ENCODE measurements at places on chromosomes 7 and 10.

- 0 out of 2 replicates have a peak, but pooled peaks cover 1% of the 10 kb centered on the region for H3K4me1 ChIP-seq
- no peak overlapping the region for H3K4me3 ChIP-seq
- no peak for DNase-seq
These were observed 73.5 kb upstream of the PRR15 start for GRCh38 chr7:29490094-29490607.

DNA sequence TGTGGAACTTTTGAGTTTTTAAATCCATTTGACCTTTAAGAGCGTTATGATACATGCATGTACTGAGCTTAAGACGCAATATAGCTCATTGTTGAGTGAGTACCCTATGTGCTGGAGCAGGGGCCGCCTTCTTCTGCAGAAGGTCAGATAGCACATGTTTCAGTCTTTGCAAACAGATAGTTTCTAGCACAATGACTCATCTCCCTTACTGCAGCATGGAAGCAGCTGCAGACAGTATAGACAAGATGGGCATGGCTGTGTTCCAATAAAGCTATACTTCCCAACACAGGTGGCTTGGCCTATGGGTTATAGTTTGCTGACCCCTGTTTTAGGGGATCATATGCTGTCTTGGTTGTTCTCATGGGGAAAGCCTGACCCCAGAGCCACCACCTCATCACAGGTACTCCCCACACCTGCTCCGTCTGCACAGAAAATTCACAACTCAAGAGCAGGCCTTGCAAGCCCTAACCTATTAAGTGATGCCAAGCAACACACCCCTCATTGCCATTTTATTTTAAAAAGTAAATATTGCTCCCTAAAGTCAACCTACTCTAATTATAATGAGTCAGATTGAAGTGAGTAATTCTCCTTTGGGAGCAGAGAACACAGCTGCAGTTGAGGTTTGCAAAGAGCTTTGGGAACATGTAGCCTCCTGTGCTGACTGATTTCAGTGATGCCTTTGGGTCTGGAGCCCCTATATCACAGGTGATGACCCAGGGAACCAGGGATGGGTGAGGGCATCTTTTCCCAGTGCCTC, 330.1 kb downstream of the PAXIP1 start:
- H3K27ac ChIP-seq: no peak overlapping the region
- no peaks in the 10 kb centered on the region for H3K27me3 ChIP-seq
- H3K4me1 ChIP-seq: no peaks in the 10 kb centered on the region
- no peaks in the 10 kb centered on the region for H3K36me3 ChIP-seq
- H3K4me3 ChIP-seq: no peak overlapping the region
- no peak for DNase-seq

DNA sequence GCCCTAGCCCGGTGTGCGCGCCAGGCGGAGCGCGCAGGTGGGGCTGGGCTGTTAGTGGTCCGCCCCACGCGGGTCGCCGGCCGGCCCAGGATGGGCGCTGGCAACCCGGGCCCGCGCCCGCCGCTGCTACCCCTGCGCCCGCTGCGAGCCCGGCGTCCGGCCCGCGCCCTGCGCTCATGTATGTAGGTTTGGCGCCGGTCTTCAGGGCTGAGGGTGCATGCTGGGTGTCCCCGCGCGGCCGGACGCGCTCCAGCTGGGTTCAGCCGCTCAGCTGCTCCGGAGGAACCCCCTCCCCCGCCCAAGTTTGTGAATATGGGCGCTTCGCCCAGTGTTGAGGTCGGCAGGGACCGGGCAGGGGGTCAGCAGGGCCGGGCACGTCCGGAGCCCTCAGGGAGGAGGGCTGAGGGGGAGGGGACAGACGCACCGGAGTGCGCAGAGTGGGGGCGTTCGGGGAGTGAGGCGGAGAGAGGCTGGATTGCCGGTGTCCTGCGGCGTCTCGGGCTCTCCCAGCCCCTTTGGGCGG, 559 bp downstream of the VWC2 start:
- peaks cover 3% of the 10 kb centered on the region for H3K4me1 ChIP-seq
- no peak overlapping the region for H3K27ac ChIP-seq
- peak overlapping the region; percentile 48 for H3K4me3 ChIP-seq

DNA sequence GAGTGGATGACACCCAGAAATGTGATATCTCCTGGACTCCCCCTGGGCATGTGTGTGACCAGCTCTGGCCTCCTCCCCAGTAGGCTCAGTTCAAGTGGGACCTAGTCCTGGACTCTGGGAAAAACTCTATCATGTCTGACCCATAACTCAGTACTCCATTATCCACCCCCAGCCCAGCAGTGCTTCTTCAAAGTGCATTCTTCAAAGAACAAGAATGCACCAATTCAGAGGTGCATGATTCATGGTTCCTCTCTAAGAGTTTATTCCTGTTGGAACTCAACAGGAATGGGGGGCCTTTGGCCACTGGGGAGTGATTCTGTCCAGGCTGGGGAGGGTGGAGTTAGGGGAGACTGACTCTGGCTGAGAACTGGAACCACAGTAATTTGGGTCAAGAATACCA, 173.6 kb upstream of the CXCL12 start:
- H3K36me3 ChIP-seq: no peaks in the 10 kb centered on the region
- no peaks in the 10 kb centered on the region for H3K27me3 ChIP-seq
- H3K4me3 ChIP-seq: no peak overlapping the region
- DNase-seq: no peak
- H3K27ac ChIP-seq: no peak overlapping the region

DNA sequence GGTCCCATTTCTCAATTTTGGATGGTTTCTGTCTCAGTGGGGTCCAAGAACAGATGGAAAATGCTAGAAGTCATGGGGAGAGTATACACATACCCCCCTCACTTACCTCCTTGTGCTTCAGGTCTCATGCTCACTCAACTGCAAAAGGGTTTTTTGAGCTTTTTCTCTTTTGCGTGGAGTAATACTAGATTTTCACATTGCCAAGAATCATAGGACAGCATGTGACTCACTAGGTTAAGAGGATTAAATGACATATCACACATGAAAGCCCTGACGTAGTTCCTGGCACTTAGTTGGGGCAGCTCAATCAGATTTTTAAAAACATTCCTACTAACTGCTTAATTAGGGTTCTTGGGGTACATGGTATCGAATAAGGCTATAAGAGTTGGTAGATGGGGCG, 4.5 kb downstream of the PI4K2A start:
- H3K4me1 ChIP-seq: peaks cover 11% of the 10 kb centered on the region
- H3K36me3 ChIP-seq: peaks cover 7% of the 10 kb centered on the region
- H3K4me3 ChIP-seq: no peak overlapping the region
- no peak overlapping the region for H3K27ac ChIP-seq
- DNase-seq: no peak
- H3K27me3 ChIP-seq: no peaks in the 10 kb centered on the region

DNA sequence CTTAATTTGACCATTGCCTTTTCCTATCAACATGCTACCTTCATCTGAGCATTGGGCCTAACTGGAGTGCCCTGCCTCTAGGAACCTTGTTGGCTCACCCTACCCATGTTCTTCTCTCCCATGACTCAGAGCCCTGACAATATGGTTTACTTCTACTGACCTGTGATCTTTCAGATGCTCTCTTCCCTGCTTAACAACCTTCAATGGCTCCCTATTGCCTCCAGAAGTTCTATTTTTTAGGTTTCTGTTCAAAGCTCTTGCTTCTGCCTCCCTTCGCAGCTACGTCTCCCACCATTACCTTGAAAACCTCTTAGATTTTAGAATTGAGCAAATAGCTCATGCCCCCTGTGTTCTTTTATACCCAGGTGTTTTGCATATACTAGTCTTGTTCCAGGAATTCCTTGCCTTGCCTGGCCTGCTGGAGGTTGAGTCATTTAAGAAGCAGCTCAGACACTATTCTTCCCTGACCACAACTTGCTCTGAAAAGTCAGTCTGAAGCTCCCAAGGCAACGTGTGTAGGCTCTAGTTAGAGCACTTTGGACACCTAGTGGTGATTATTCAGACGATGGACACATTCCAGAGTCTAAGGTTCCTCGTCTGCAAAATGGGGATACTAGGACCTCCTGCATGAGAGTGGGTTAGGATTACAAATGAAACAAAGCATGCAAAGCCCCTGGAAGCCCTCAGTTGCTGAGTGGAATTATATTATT, 64.4 kb upstream of the EMX2 start:
- no peaks in the 10 kb centered on the region for H3K27me3 ChIP-seq
- DNase-seq: no peak
- no peaks in the 10 kb centered on the region for H3K36me3 ChIP-seq
- no peak overlapping the region for H3K4me3 ChIP-seq
- no peak overlapping the region for H3K27ac ChIP-seq

DNA sequence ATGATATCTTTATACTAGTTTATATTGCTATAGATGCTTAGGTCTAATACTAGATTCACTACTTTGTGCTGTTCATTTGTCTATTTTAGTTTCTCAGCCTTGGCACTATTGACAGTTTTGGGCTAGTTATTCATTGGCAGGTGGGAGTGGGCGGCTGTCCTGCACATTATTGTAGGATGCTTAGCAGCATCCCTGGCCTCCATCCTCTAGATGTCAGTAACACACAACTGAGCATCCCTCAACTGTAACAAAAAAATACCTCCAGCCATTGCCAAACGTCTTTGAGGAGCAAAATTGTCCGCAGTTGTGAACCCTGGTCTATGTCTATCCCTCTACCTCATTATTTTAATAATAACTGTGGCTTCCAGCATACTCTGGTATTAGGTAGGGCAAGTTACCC, 34.4 kb upstream of the PNLIP start:
- no peaks in the 10 kb centered on the region for H3K4me1 ChIP-seq
- H3K4me3 ChIP-seq: no peak overlapping the region
- no peaks in the 10 kb centered on the region for H3K36me3 ChIP-seq

GRCh38 chr7:130430841-130431666, 9.8 kb downstream of the CEP41 start:
- H3K4me1 ChIP-seq: no peaks in the 10 kb centered on the region
- H3K27ac ChIP-seq: no peak overlapping the region
- H3K27me3 ChIP-seq: no peaks in the 10 kb centered on the region
- H3K36me3 ChIP-seq: no peaks in the 10 kb centered on the region
- H3K4me3 ChIP-seq: no peak overlapping the region

DNA sequence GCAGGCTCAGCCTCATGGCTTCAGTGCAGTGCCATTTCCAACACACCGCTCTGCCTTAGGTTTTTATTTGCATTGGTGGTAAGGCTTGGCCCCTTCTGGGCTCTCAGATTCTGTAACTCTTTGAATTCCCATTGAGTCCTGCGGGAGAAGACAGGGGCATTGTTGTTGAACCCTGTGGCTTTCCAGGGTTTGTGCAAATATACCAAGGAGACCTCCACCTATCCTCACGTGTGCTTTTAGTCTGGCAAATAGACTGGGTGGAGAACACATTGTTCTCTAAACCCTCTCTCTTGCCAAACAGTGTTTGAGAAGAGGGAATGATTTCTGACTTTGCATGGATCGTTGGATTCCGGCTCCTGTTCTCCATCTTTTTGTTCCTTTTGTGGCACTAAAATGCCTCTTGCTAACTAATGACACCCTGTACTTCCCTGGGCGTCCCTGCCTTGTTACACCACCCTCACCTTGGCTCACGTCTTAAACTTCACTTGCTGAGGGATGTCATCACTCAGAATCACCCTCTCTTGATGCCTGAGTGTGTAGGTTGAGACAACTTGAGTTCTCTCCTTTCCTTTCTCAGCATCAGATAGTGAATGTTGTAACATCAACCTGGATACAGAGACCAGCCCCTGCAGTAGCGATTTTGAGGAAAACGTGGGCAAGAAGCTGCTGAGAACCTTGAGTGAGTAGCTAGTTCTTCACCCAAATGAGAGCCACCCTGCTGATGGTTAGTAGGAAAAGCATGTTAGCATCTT, 40.5 kb downstream of the GOT1 start:
- H3K27ac ChIP-seq: no peak overlapping the region
- H3K27me3 ChIP-seq: no peaks in the 10 kb centered on the region
- H3K4me3 ChIP-seq: no peak overlapping the region
- H3K4me1 ChIP-seq: peaks cover 11% of the 10 kb centered on the region
- no peaks in the 10 kb centered on the region for H3K36me3 ChIP-seq

DNA sequence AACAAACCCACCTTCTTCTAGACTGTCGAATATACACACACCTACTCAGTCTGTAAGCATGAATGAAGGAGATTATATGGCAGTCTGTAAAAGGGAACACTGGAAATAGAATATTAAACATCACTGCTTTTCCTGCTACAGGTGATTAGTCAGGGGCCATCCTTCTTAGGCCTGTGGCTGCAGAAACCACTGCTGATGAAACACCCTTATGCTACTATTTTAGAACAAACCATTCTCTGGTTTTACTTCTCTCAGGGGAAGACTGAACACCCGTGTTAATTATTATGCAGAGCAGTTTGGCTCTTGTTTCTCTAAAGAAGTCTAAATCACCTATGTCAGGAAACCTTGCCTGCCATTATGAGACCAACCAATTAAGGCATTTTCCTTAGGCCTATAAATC, 351.1 kb upstream of the KLF6 start:
- no peaks in the 10 kb centered on the region for H3K27me3 ChIP-seq
- no peaks in the 10 kb centered on the region for H3K36me3 ChIP-seq
- no peak for DNase-seq
- H3K27ac ChIP-seq: no peak overlapping the region
- H3K4me1 ChIP-seq: no peaks in the 10 kb centered on the region
- no peak overlapping the region for H3K4me3 ChIP-seq

DNA sequence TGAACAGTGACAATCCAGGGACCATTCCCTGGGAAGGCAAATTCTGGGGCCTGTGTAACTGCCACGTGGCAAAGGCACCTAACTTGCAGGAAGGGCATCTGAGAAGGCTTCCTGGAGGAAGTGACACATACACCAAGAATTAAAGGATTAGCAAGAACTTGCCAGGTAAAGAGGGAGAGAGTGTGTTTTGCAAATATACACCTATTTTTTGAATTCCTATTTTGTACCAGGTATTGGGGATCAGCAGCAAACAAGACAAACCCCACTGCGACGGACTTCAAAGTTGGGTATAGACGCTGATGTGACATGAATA, 206.5 kb upstream of the ZMIZ1 start:
- H3K4me3 ChIP-seq: no peak overlapping the region
- H3K27ac ChIP-seq: no peak overlapping the region
- DNase-seq: no peak
- H3K36me3 ChIP-seq: no peaks in the 10 kb centered on the region

GRCh38 chr7:157856873-157857577, 520.2 kb downstream of the DNAJB6 start:
- H3K4me3 ChIP-seq: no peak overlapping the region
- no peaks in the 10 kb centered on the region for H3K27me3 ChIP-seq
- H3K36me3 ChIP-seq: no peaks in the 10 kb centered on the region
- DNase-seq: no peak
- no peaks in the 10 kb centered on the region for H3K4me1 ChIP-seq

DNA sequence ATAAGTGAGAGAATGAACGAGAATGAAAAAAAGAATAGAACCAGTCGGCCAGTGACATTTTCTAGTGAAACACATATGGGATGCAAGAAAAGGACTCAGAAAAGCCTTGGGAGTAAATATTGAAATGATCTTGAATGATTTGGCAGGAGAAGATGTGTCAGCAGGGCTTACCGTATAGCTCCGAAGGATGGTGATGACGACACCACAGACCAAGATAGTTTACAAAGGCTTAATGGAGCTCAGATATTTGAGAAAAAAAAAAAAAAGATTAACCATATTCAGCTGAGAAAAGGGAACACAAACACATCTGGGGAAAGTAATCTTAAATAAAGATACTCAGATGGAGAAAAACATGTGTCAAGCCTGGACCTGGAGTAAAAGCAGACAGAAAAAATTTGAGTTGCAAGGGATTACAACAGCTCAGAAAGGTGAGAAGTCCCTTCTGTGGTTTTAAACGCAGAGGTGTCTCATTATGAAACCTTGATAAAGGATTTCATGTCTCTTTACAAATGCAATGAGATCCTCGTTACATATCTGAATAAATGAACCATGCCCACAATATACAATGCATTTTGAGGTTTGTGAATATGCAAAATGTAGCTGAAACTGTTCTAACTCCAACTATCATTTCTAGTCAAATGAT, 36.0 kb downstream of the DNAJB9 start:
- DNase-seq: no peak
- no peaks in the 10 kb centered on the region for H3K36me3 ChIP-seq
- H3K4me1 ChIP-seq: no peaks in the 10 kb centered on the region
- H3K27ac ChIP-seq: no peak overlapping the region
- no peaks in the 10 kb centered on the region for H3K27me3 ChIP-seq
